ENCODE measurements at places on chromosomes 6 and 20.

DNA sequence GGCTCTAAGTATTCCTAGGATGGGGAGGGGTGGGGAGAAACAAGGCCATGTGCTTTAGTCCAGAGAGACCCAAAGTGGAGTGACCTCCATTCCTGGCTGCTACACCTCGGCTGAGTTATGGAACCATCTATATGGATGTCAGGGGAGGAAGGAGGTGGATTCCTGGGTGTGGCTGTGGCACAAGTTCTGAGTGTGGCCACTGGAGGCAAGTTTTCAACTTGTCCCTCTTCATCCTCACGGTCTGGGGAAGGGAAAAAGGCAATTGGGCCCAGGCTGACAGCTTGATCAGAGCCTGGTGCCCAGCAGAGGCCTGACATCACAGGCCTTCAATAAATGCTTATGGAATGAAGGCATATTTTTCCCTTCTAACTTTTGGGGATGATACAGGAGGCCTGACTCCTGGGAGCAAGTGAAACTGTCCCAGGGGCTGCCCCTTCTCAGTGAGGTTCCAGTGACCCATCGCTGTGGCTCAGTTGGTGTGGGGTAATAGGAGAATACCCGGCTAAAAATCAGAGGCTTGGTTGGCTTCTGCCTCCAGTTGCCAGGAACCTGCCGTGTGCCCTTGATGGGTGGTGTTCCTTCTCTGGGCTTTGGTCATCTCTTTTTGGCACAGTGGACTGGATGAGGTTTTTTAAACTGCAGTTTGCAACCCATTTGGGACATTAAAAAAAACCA, 1.8 kb upstream of the ITPR3 start:
- DNase-seq, result no peak

GRCh38 chr20:56449459-56449858, 19.0 kb upstream of the RTF2 start:
- no peak for DNase-seq

- DNase-seq, result no peak
Observed at GRCh38 chr6:45075246-45075645, 252.9 kb upstream of the RUNX2 start.

DNA sequence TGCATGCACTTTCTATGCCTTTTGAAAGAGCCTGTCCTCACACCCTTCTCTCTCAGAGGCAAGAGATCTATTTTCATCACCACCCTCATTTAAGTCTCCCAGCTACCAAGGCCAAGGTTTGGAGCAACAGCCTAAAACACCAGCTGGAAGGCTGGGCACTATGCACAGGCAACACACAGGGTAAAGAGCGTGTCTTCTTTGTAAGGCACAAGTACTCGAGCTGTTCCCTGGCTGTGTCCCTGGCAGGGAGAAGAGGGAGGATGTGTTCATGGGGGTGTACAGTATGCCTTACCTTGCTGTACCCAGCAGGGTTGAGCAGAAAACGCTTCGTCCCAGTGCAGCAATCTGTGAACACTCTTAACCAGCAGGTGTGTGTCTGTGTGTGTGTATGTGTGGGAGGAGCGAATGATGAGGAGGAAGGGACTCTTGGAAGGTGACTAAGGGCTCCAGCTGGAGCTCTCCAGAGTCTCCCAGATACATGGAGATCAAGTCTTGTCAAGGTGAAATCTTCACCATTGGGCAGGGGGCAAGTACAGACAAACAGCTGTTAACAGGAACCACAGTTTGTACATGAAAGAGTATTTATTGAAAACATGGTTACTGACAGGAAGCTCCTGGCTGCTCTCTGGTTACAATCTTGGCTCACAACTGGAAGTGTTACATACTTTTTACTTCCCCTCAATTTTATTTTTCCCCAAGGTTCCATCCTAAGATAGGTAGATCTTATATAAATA, 40.8 kb downstream of the ELMO2 start:
- DNase-seq, result no peak

DNA sequence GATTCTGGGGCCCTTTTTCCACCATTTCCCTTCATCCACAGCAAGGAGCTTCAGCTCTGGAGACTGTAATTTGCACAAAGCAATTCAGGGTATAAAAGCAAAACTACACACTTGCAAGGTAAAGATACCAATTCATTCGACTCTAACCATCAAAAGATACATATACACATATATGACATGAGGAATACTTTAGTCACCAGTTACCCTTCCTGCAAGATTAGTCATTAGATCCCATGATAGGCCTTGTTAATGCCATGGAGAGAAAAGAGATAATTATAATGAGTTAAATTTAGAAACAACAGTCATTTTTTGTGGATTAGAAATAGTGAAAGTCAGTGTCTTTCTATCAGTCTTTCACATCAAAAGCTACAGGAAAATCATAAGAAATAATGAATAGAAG, 204.2 kb downstream of the KCNQ5 start:
- no peak for DNase-seq

DNA sequence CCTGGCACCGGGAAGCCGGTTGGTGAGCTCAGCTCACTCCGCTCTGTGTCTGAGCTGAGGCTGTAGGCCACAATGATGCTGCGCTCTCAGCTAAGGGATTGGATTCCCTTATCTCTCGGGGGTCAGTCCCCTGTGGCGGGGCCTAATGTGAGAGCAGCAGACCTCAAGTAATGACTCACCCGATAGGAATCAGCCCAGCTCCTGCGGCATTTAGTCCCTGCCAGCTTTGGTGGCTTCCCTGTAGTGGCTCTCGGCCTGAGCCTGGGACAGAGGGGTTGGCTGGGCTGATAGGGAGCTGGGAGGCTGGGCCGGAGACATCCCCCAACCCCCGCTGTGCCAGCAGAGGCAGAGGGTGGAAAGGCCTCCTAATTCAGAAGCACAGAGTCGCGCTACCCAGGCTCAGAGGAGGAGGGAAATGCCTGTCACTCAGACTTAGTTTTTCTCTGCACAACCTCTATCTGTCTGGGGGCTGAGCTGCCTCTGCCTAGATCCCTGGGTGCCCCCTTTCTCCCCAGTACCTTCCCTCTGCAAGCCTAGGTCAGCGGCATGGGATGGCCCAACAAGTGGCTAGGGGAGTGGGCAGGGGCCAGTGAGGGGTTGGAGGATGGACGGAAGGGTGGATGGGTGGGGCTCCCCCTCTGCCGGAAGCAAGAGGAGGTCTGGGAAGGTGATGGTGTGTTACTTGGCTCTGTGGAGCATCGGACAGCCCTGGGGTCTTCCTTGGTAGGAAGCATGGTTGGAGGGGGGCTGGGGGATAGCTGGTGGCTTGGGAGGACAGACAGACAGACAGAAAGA, 92.2 kb downstream of the CDH22 start:
- no peak for DNase-seq

DNA sequence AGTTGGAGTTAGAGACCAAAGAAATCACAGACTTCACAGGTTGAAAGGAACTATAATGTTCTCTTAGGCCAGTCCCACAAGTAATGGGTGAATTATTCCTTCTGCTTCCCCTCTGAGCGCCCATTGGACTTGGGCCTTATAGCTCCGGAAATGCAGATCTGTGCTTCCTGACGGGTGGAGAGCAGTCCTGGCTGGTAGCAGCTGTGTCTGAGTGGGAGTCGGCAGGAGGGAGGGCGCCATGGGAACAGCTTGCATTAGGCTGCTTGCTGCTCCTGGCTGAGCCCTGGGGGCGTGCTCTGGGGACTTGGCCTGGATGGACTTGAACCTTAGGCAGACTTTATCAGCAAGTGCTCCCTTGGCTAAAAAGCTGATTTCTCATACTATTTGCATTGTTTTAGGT, 18.4 kb upstream of the NUP153 start:
- no peak for DNase-seq

DNA sequence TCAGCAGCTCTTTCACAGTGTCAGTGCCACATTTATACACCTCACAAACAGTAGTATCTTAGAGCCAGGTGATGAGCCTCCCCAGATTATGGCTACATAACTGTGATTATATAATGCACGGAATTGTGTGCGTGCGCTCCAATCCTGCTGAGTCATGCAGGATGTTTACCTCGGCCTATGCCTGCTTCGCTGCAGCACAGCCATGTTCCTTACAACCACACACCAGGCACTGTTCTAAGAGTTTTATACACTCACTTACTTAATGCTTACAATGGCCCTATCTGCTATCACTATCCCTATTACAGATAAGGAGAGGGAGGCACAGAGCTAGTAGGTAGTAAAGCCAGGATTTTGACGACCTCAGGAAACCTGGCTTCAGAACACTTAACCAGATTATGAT, 7.3 kb downstream of the ZKSCAN3 start:
- no peak for DNase-seq

DNA sequence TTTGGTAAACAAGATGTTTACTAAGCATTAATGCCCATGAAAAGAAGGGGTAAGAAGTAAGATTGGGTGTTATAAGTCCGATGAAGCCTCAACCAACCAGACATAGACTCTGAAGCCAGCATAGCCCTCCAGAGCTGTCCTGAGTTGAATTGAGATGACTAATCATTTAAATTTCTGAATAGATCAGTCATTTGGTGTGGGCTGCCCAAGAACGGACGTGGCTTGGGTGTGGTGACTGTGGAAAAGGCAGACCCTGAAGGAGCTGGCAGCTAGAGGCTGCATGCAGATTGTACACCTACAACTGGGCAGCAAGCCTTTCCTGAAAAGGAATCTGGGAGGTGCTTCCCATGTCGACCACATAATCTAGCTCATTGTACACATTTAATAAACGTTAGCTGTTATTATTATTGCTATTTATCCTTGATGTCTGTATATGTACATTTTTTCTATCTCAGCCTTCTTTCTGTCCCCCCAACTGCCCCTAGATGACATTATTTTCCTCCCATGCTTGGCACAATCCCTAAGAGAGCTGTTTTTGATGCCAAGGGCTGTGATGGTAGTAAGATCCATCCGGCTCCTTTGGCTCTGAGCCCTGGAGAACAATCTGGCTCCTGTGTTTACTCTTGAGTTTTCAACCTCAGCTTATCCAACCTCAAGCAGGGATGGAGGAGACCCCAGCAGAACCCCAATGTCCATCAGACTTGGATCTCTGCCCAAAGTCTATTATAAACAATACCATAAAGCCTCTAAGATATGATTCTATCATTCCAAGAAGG, 57.6 kb upstream of the JAG1 start:
- no peak for DNase-seq

- DNase-seq, result no peak
Observed at GRCh38 chr6:71929047-71929446, 42.7 kb downstream of the RIMS1 start.

GRCh38 chr6:41682056-41682477, 43.8 kb downstream of the MDFI start:
- DNase-seq, result peak; percentile 88

DNA sequence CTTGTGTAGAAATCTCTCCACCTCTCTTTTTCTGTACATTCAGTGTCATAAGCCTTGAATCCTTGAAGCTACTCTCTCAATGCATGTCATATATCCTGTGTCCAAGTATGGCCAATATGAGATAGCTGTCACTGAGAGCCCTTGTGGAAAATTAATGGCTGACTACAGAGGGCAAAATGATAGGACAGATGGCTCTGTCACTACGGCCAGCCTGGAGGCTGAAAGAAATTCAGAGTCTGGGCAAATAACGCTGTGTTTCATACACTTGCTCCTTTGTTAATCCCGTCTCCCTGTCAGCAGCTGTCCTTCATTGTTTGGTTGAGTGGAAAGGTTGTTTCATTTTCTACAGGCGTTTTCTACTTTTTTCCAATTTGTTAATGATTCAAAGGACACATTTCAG, 70.4 kb upstream of the VGLL2 start:
- DNase-seq, result no peak

- DNase-seq, result peak; percentile 90
Observed at GRCh38 chr6:111874025-111874415, 768 bp upstream of the FYN start.

- no peak for DNase-seq
Observed at GRCh38 chr6:124879992-124880355, 82.3 kb upstream of the RNF217 start.

- no peak for DNase-seq
Observed at GRCh38 chr6:39140556-39141167, 25.7 kb upstream of the SAYSD1 start.

GRCh38 chr6:111122458-111123286, 35.4 kb downstream of the SLC16A10 start:
- peak; percentile 49 for DNase-seq

GRCh38 chr6:1554476-1555310, 55.0 kb upstream of the FOXC1 start:
- peak; percentile 62 for DNase-seq

DNA sequence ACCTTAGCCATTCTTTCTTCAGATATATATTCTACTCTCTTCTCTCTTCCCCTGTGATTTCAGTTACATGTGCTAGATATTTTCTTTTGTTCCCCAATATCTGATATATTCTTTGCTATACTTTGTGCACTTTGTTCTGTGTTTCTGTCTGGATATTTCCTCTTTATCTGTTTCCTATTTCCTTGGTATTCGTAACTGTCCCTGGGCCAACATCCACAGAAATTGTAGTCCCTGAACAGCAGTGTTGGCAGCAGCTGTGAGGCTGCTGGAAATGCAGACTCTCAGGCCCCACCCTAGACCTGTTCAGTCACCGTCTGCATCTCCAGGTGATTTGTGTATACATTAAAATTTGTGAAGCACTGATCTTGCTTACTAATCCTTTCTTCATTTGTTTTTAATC, 522.9 kb upstream of the SOX4 start:
- DNase-seq, result no peak

GRCh38 chr6:85096976-85097375, 332.6 kb upstream of the TBX18 start:
- no peak for DNase-seq

- DNase-seq, result no peak
Observed at GRCh38 chr6:32126880-32127279, 1.2 kb downstream of the ATF6B start.

DNA sequence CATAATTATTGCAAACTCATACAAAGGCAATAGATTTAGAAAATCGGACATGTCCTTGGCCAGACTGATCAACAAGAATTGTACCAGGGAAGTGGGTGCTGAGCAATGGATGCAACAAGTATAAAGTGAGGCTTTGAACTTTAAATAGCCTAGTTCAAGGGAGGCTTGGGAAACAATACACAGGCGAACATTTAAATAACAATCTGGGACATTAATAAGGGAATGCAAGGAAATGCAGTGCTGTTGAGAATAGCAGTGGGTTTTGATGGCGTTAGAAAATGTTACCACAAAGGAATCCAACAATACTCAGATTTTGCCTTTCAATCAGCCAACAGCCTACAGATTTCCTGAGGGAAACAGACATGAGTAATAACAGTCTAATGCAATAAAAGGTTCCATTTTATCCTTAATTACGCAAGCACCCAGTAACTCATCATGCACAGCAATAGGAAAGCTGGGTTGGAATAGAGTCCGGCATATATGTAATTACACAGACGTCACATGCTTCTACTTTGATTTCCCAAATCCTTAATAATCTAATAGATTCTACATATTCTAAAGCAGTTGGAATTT, 134.6 kb downstream of the PHACTR1 start:
- DNase-seq, result no peak

GRCh38 chr6:85923013-85923430, 280.3 kb upstream of the SYNCRIP start:
- peak; percentile 13 for DNase-seq

DNA sequence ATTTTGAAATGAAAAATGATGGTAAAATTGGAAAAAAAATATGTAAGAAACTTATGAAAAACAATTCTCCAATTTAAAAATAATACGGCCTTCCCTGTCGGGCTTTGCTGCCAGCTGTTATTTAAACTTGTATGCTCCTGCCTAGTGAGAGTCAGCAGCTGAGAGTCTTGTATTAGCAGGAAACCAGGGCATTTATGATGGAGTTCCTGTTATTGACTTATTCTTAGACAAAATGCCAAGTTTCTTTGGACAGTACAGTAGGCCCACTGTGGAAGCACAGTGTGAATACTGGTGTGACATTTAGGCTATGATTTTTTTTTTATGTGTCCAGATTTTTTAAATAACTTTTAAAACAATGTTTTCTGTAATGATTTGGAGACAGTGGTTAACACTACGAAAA, 42.1 kb downstream of the GMDS start:
- DNase-seq, result no peak

GRCh38 chr20:36377348-36378326, 71.5 kb downstream of the DLGAP4 start:
- DNase-seq, result no peak
